ENCODE measurements at places on chromosomes 3 and 15.

- no peak for DNase-seq
Observed at GRCh38 chr3:14298442-14298841, 104.0 kb upstream of the SLC6A6 start.

DNA sequence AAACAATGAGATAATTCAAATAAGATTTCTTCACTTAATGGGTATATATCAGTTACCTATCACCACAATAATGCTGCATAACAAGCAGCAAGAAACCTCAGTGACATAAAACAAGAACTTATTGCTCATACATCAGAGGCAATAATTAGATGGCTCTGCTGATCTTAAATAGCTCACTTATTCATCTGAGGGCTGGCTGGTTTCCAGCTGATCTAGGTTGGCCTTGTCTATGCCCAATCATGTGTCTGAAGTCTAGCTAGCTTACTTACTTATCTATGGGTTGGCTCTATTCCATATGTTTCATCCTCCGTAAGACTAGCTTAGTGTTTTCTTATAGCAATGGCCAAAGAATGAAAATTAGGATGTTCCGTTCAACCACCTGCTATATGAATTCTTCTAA is 109.4 kb upstream of the AGTR1 start:
- no peak for DNase-seq

- no peak for DNase-seq
Observed at GRCh38 chr3:61612211-61613194, 51.1 kb downstream of the PTPRG start.

DNA sequence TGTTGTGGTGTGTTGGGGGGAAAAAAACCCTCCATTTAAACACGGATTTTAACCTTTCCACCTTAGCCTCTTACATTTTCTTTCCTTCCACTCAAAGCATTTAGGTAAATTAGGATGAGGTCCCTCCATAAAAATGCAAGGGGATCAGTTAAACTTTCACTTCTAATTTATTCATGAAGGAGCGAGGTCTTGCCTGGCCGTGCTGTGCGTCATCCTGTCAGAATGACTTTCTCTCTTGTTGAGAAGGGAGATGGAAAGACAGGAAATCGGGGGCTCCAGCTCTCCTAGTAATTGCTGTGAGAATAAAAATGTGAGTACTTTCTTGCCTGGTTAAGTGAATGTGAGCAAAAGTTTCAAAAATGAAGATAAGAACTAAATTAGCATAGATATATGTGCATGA is 962.3 kb upstream of the NR2F2 start:
- no peak for DNase-seq

GRCh38 chr3:184502123-184502667 is 59.4 kb upstream of the EPHB3 start:
- DNase-seq: no peak

DNA sequence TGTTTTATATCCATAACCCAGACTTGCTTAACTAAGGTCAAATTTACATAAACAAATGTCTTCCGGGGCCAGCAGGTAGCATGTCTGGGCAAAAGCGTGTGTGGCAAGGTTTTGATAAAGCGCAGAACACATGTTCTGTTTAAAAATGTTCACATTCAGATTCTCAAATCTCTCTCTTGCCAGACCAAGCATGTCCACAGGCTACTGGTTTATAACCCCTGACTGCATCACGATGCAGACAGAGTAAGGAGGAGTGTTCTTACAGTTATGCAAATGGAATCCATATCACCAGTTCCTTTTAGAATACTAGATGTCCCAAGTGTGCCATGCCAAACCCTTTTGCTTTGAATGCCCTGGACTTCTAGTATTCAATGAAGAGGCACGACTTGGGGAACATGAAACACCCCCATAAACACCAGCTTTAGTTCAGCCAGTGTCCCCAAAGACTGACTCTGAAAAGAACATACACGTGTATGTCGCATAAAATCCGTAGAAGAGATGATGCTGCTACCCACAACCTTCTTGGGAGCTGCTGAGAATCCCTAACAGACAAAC is 412.0 kb downstream of the CNTN4 start:
- DNase-seq: no peak

DNA sequence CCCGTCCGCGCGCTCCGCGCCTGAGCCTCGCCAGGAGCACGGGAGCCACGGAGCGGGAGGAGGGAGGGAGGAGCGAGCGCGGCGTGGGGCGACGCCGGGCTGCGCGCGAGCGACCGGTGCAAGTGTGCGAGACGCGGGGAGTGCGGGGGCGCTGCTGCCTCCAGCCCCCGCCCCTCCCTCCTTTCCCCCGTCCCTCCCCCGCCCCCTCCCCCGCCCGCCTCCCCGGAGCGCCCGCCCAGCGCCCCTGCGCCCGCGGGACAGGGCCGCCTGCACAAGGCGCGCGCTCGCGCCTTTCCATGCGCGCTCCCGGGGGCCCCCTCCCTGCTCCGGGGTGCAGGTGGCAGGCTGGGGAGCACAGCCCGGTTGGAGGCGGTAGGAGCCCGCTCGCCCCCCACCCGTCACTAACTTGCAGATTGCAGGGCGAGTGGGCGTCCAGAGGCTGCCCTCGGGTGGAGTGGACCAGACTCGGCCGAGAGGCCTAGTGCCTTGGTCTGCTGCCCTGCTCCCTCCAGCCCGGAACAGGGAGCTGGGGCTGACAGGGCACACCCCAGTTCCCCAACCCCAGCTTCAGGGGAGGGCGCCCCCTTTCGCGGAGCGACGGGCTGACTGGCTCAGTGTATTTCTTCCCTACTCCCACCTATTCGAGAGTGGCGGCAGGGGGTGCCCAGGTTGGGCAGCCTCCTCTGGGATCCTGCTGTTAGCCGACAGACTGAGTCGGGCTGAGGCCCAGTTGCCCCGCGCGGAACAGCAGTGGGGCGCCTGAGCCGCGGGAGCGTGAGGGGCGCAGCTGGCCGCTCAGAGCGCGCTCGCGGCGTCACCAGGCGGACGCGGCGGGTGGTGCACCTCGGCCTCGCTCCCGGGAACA is at the start of gene WNT7A:
TSS of gene WNT7A (minus strand) at position 126 of the 865 bp plus-strand sequence. CDS start 255 bp downstream, outside the sequence.
- DNase-seq: no peak

DNA sequence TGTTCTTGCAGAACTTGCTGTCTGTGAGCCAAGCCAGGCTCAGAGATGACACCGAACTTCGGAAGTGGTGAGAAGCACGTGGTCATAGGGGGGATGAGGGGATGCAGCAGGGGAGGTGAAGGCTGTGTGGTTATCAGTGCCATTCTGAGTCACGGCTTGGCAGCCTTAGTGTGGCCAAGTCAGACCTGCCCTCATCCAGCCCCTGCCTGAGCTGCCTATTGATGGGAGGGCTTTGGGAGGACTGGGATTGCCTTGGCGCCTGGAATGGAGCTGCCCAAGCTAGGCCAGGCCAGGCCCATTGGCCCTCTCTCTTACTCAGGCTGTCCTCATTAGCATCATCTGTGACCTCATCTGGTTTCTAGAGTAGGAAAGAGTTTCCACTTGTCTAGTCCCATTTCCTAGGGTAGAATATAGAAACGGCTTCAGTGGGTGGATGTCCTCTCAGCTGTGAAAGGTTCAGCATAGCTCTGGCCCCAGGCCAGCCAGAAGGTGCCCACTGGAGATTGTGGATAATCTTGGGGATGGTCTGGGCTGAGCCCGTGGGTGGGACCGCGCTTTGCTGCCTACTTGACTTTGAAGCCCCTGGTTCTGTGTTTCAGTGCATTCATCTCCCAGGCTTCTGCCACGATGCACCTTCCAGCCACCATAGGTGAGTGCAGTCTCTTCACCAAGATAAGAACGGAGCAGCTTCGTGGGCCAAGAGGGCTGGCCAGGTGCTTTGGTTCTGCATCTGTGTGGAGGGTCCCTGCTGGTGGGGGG is 7.2 kb downstream of the FAH start:
- no peak for DNase-seq

Measured in D721Med (cell line).